ENCODE measurements at places on chromosomes 12 and 14.
A peak's percentile ranks its signal among the peaks of the same experiment; 100 is the strongest.

GRCh38 chr14:93163564-93163963, 21.1 kb downstream of the MOAP1 start:
- no peak for DNase-seq

DNA sequence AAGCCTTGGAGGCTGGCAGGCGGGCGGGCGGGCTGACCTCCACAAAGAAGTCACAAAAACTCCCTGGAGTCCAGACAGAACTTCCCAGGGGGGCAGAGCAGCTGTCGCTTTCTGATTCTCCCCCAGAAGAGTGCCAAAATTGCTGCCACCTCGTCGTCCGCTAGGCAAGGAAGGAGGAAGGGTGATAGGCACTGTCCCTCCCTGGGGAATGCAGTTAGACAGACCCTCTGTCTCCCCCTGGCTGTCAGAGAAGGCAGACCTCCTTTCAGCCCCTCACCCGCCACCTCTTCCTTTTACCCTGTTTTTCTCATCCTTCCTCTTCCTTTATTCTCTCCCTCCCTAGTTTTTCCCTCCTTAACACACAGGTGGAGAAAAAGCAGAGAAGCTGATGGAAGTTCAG, 18.7 kb downstream of the GRIN2B start:
- DNase-seq: peak; percentile 76

- DNase-seq: no peak
These were observed 63.5 kb downstream of the DPF3 start for GRCh38 chr14:72830356-72830755.

DNA sequence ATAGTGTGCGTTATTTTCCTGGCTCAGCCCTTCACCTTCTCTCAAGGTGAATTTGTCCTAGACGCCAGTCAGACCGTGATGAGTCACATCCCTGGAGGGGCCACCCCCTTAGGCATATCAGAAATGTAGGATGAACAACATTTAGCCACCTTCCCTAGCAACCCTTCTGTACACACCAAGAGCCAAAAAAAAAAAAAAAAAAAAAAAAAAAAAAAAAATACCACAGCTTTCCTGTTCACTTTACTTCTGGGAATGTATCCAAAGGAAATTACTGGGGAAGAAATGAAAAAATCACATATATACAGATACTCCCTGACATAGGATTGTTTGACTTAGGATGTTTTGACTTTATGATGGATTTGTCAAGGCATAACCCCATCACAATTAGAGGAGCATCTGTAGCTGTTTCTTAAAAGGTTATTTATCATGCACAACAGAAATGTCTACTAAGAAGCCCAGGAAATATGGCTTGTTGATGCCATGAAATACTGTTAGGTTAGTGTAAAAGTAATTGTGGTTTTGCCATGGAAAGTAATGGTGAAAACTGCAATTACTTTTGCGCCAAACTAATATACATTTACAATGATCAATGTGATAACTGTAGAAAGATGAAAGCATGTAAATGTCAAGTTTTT, 68.2 kb upstream of the BDKRB2 start:
- no peak for DNase-seq

DNA sequence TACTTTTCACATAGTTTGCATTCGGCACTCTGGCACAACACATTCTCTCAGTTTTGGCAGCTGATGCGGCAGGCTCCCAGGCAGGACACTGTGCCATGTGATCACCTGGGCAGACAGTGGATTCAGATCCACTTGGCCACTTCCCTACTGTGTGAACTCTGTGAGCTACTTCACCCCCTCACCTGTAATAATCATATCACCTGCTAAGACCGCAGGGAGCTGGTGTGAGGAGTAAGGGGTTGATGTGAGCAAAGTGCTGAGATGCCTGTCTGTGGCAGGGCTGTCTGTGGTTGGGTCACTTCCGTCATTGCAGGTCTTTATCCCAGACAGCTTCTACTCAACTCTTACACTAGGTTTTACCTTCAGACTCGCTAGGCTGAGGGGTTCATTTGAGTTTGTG, 50.4 kb upstream of the AMN start:
- DNase-seq: no peak

- no peak for DNase-seq
These were observed 5.5 kb downstream of the ZCCHC8 start for GRCh38 chr12:122495258-122495657.

GRCh38 chr14:31530136-31530535, 31.1 kb upstream of the NUBPL start:
- no peak for DNase-seq

- DNase-seq: no peak
These were observed 3.4 kb downstream of the MMP17 start for GRCh38 chr12:131831635-131832041.

DNA sequence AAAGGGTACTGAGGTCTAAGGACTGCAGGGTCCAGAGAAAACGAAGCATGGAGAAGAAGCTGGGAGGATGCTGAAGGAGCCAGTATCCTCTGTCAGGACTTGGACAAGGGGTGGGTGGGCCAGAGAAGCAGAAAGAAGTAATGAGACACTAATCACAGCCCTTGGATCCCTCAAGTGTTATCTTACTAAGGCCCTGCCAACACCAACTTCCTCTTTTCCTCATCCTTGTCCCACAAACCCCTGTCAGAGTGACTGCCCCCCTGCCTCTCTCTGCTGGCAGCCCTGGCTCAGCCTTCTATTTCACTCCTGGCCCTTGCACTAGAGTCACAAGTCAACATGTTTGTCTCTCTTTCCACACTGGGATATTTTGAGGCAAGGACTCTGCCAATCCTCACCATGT, 3.8 kb upstream of the ASIC1 start:
- no peak for DNase-seq
